ENCODE measurements at places on chromosomes 1 and 21.

GRCh38 chr21:27464648-27465047, 497.8 kb upstream of the ADAMTS5 start:
- no peak for DNase-seq

DNA sequence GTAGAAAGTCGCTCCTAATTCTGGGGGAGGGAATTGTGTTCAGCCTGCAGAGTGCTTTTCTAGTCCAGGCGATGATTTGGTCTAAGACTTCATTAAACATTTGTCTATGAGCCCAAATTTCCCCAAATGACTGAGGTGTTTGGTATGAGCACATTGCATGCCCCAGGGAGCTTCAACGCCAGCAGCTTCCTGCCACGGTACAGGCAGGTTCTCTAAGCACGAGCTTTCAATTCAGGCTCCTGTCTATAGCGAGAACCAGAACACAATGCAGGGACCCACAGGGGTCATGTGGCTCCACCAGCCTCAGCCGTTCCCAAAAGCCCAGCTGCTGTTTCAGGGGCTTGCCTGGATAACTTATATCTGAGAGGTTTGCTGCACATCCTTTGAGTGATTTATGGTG, 34.1 kb upstream of the H6PD start:
- no peak for DNase-seq

GRCh38 chr1:30081379-30082102, 641.8 kb downstream of the MATN1 start:
- DNase-seq, result no peak

GRCh38 chr1:215119719-215120365, 37.3 kb downstream of the KCNK2 start:
- DNase-seq, result no peak

DNA sequence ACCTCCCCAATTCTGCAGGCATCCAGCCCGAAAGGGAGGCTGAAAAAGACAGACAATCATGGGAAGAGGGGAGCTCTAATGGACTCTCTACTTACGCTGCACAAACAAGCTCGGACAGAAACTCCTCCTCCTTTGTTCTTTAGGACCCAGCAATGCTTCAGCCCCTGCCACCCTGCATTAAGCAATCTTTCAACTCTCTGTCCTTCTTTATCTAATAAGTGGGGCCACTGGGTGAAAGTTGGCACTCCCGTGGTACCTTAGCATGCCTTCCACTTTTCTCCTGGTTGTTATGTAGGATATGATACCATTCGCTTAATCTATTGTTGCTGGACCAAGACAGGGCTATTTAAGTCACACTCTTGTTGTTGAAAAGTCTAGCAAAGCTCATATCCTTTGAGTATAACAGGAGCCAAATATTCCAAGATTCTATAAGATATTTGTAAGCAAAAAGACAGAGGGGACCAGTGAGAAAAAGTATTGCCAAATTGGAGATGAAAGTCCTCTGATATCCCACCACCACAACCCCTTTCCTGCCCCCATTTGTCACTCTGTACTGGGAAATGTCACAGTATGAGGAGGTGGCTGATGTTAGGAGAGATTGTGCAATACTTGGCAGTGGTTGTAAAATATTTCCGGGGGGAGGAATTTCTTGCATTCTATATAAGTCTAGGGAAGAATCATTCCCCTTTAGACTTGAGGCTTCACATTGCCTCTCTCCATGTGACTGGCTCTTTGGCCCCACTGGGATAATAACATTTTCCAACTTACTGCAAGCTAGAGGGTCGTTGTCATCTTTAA, 137.3 kb upstream of the GJB5 start:
- no peak for DNase-seq
